NCI-H2107 (cell line): ENCODE measurements at places on chromosomes 7 and 10.

DNA sequence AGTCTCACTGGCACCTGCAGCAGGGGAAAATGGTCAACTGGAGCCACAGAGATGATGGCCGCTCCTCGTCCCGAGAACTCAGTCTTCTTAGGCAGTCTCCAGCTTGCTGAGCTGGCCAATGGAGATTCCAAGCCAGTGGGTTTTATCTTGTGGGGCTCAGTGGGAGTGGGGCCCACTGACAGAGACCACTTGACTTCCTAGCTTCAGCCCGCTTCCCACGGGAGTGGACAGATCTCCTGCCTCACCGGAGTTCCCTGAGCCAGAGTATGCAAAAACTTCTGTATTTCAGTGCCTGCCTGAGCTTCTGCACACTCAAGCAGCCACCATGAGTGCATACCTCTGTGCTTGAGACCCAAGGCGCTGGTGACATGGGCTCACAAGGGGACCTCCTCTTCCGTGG, 105.8 kb downstream of the ZWINT start:
- no peak for DNase-seq

- no peak for DNase-seq
These were observed 488.7 kb downstream of the ADRA2A start for GRCh38 chr10:111565542-111565941.

GRCh38 chr7:64945503-64946175, 42.6 kb downstream of the ZNF273 start:
- DNase-seq: no peak

GRCh38 chr10:130737621-130738020, 573.9 kb downstream of the TCERG1L start:
- DNase-seq: no peak

DNA sequence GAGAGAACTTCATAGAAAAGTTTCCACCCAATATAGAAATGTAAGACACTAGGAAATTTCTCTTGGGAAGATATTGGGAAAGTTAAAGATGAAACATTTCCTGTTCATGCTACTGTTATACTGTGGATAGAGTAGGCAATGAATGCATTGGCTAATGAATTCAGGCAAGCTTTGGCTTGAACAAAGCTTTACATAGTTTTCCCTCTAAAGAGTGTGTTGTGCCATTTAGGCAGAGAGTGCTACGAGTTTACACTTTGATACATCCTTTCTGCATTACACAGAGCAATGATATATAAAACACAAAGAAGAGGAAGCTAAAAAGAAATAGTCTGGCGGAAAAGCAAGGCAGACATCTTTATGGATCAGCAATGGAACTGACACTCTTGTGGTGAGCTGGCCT, 125.9 kb upstream of the SHH start:
- no peak for DNase-seq

DNA sequence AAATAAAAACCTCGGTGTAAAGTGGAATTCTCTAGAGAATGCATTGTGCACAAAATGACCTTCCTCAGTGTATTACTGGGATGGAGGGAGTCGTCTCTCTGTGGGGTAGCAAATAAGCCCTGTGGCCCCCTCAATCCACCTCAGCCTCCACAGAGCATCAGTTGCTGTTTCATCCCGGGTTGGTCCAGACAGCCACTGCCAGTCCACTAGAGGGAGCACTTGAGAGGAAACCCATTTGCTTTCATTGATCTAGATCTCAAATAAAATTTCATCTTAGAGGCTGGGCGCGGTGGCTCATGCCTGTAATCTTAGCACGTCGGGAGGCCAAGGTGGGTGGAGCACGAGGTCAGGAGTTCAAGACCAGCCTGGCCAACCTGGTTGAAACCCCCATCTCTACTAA, 1128.7 kb downstream of the CNTNAP2 start:
- peak; percentile 3 for DNase-seq

DNA sequence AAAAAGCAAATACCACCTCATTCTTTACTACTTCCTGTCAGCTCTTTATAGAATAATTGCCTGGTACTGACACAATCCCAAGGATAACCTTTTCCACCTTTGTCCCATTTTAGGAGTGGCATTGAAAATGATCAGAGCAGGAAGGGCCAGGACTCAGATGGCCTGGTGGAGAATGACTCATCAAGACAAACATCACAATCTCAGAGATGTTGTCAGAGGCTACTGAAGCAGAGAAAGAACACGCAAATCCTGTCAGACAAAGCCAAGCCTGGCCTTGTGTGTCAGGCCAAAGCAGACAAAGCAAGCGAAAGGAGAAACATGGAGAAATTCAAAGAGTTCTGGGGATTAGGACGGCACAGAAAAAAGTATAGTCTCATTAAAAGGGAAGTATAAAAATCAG, 40.9 kb downstream of the NSUN6 start:
- DNase-seq: no peak

- no peak for DNase-seq
These were observed 158.0 kb downstream of the CAMK1D start for GRCh38 chr10:12507165-12507850.

DNA sequence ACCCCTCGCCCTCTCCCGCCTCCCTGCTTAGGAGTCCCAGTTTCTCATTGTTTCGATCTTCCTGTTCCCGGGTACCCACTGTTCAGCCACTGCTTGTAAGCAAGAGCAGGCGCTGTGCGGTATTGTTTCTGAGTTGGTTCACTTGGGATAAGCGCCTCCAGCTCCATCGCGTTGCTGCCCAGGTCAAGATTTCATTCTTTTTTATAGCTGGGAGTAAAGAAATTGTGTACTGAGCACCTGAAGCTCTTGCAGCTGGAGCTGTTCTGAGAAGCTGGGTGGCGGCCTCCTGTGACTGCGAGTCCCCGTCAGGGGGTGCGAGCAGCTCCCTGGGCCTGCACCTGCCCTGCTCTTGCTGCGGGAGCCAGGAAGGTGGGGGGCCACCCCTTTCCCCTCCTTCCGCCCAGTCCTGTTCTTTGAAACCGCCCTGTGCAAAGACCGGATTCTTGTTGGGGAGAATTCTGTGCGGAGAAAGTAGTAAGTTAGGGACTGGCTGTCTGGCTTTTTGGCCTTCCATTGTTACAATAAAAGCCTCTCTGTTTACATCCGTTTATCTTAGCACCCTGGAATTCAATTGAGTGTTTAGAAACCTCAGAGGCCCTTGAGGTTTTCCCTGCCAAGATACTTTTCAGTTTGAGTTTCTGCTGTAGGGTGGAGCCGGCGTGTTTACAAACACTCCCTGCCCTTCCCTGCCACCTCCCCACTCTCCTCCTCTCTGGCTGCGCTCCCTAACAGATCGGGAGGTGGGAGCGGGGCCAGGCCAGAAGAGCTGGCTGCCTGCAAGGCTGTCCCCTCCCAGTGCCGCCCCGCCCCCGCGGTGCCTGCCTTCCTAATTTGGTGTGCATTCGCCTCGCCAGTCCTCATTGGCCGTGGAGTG, 30.8 kb upstream of the AP5Z1 start:
- peak; percentile 95 for DNase-seq

- DNase-seq: no peak
These were observed 420.8 kb upstream of the AUTS2 start for GRCh38 chr7:69177461-69177861.

DNA sequence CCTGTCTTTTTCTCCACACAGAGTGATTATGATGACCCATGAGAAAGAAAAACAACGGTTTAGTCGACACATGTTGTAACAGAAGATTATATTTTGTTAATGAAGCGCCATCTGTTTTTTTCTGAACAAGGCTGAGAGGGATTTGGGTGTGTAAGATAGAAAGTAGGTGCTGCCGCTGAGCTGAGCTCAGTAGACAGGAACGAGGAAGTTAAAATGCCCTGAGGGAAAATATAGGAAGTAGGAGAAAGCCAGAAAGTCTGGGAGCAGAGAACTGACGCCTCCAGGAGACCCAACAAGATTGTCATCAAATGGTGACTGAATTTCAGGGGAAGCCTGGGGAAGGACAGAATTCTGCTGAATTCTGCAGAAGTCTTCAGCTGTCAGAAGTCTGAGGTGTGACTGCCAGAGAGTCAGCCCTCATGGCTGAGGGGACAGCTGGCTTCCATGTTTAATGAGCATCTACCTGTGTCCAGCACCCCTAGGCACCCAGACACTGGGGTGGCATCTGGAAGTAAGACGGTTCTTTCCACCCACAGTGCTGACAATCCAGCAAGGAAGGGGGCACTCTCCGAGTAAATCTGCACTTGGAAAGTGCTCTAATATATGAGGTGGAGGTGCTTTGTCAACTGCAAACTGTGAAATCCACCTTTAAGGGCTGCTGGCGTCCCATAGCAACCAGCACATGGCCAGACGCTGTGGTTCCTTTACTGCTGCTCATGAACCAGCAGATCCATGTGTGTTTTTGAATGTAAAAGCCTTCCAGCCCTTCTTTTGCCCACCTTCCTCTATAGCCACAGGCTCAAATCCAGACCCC, 12.5 kb upstream of the TSPAN15 start:
- DNase-seq: no peak

DNA sequence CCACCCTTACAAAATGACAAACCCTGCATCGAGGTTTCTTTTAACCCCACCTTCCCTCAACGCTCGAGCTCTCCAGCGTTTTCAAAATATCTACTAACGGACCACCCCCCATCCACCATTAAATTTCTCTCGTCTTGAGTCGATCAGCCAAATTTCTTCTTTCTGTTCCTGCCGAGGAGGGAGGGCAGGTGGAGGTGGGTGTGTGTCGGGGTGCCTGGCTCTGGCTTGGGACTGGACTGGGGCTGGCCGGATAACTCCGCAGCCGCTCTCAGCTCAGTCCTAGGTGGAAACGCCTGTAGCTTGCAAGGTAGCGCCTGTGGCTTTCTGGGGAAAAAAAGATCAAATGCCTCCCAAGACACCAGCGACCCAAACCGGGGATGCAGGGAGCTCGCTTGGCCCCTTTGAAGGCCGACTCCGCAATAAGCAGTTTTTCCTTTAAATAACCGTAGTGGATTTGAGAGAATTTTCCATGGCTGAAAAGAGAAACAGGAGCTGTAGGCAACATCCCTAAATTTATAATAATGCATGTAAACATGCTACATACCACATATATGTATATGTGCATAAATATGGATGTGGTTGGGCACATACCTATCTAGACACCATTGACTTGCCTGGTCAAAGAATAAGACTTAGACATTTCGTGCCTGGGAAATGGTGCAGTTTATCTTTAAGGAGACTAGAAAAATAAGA, 1.9 kb upstream of the TMEM178B start:
- DNase-seq: no peak
